ENCODE measurements at places on chromosomes 12 and 14.

- DNase-seq = no peak
Observed at GRCh38 chr12:92506460-92506859, 196.3 kb upstream of the PLEKHG7 start.

- no peak for DNase-seq
Observed at GRCh38 chr12:94674835-94675234, 24.5 kb upstream of the TMCC3 start.

- peak; percentile 59 for DNase-seq
Observed at GRCh38 chr12:89470741-89471509, 53.7 kb downstream of the GALNT4 start.

GRCh38 chr12:98456576-98457573 is 58.5 kb upstream of the TMPO start:
- DNase-seq = no peak

- DNase-seq = no peak
Observed at GRCh38 chr14:92568621-92569479, 55.3 kb downstream of the RIN3 start.

GRCh38 chr12:71014180-71014785 is 93.7 kb upstream of the PTPRR start:
- no peak for DNase-seq

DNA sequence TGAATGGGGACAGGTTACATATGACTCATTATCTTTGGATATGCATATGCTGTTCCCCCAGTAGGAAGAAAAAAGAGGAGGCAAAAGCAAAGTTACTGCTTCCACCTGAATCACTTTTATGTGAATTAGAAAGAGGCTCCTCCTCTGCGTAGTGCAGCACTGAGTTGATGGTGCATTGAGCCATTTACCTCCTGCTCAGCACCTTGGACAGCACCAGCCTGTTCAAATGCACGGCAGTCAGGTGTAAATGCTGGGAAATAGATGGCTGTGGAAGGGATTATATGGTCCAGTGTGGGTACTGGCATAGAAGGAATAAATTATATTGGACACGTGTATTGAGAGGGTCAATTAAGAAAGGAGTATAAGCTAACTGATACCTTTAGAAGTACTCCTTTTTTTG is 541.9 kb upstream of the SEL1L start:
- DNase-seq = no peak

DNA sequence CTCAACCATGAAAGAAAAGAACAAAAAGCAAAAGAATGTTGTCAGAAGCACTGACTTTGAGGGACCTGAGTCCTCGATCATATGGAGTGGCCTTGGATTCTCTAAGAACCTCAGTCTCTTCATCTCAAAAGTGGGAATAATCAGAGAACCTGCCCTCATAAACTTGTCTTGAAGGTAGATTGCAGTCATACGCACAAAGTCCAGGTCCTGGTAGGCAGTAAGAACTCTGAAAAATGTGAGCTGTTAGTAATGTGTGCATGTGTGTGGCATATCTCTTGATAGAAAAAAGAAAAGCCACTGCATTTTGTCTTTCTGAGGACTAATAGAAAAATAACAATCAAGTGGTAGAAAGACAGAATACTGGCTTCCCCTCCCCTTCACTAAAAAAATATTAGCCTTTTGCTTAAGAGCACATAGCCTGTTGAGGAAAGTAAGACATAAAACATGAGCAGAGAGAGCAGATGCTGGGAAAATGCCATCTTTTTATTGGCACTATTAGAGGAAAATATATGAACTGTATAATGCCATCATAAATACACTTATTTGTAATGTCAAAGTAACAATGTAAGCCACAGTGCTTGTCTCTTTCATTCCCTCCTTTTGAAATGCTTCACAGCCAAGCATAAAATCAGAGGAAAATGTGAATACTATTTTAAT is 205.1 kb upstream of the TBX3 start:
- no peak for DNase-seq

GRCh38 chr12:49661746-49662145 is 38.4 kb downstream of the PRPF40B start:
- DNase-seq = no peak

- no peak for DNase-seq
Observed at GRCh38 chr12:95164656-95165055, 52.6 kb downstream of the FGD6 start.

DNA sequence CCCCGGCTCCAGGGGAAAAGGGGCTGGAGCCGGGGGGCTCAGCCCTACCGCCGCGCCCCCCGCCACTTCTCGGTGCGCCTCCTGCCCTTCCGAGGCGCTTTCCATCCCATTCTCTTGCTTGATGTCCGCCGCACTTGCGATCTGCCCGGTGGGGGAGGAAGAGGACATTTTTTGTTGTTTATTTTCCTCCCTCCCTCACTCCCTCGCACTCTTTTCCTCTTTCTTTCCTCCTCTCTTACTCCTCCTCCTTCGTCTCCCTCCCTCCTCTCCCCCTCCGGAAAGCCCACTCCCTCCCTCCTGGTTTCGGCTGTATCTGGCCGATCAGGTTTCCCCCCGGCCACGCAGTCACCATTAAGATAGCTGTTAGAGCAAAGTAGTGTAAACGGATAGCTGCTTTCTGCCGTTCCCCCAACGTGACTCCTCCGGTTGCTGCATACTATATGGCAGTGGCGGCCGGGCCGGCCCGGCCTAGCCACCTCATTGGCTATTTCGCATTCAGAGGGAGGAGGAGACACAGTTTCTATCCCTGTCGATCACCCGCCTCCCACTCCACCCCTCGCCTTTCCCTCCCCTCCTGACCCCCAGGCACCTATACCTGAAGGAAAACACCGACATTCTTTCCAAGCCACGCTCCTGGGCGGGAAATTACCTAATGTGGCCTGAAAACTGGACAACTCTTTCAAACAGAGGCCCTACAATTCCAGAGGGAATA is at the start of gene SIX4:
Gene SIX4 (minus strand): TSS at position 445 of the 712 bp plus-strand sequence. CDS start 277 bp downstream, at position 168.
- DNase-seq = no peak

DNA sequence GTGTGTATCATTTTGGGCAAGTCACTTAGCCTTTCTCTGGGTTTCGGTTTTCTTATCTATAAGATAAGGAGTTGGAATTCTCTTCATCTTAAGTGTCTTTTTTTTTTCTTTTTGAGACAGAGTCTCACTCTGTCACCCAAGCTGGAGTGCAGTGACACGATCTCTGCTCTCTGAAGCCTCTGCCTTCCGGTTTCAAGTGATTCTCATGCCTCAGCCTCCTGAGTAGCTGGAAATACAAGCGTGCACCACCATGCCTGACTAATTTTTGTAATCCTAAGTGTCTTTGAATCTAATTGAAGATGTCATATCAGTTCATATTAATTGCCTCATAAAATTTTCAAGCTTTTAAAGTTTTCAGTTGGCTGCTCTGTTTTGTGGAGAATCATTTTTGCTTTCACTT is 4.0 kb downstream of the SRGAP1 start:
- no peak for DNase-seq

DNA sequence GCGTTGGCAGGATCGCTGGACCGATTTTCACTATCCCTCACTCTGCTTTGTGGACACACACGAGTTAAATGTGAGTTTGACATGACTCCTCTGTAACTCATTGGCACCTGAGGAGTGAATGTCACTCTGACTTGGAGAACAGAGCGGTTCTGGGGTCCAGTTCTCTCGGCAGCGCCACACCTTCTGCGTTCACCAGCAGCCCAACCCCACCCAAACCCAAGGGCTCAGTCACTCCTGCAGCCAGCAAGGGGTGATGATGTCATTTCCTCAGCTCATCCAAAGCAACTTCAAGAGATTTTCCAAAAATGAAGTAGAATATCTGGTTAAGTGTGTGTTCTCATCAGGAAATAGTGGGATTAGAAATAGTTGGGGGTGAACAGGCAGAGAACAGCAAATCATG is 36.3 kb downstream of the ADGRD1 start:
- DNase-seq = no peak

- no peak for DNase-seq
Observed at GRCh38 chr12:130366159-130366558, 28.5 kb downstream of the PIWIL1 start.

GRCh38 chr12:94762259-94762942 is 112.0 kb upstream of the TMCC3 start:
- no peak for DNase-seq

DNA sequence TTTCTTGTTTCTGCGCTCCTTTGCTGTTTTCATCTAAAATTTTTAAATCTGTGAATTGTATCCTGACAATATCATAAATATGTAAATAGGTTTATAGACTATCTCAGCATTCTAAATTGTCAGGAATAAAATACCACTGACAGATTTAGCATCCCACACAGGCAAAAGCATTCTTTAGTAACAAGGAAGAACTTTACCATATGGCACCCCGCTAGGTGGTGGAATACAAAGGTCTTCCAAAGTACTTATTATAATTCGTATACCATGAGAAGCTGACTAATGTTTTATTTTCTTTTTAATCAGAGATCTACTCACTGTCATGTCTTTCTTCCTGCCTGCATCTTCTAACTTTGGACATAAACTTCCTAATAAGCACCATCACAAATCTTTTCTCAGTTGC is 328.8 kb upstream of the NOVA1 start:
- DNase-seq = no peak

DNA sequence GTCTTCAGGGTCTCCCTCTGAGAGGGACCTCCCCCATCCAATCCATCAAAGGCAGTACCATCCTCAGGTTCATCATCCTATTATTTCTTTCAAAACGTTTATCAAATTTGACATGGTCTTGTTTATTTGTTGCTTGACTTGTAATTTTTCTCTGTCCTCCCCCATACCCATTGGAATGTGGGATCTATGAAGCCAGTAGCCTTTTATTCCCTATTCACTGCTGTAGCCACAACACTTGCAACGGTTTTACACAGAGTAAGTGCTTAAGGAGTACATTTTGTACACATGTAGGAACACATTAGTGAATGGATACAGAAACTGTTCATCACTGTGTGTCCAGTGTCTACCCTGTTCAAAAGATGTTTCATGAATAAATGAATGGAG is 41.5 kb downstream of the IGF1 start:
- DNase-seq = no peak

- DNase-seq = no peak
Observed at GRCh38 chr12:11739980-11740577, 90.6 kb downstream of the ETV6 start.

DNA sequence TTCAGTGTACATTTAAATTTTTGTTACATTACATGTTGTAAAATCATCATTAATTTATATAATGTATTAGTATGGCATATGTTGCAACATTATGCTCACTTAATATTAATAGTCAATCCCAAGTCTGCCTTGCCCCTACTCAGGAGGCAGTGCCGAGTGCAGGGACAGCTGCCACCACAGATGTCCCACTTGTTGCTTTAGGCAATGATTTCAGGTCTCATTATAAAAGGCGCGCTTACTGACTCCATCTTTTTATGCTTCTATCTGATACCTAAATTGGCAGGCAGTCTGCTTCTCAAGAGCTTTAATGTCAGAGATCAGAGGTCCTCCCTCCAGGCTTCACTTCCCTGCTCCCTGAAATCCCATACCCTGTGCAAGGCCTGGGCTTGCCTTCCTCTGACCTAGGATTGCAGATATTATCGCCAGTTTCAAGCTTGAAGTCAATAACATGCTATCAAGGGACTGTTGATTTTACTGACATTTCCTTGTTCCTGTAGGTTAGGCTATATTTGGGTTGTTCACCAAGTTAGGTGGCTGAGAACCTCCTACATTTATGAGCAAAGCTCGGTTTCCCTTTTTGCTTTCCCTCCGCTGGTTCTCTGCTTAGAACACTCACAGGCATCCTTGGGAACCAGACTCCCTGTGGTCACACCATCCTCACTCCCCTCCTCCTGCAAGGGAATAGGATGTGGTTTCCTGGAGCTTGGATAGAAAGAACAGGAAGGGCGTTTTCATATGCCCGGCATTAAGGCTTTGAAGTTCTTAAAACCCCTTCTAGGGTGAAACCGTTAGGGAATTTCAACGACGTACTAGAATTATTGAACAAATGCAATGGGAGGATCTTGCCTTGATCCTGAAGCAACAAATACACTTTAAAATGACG is 208.4 kb upstream of the FKBP4 start:
- no peak for DNase-seq

GRCh38 chr12:46332260-46332659 is 40.3 kb downstream of the SLC38A2 start:
- no peak for DNase-seq

- no peak for DNase-seq
Observed at GRCh38 chr12:57619434-57620244, 8.4 kb downstream of the ARHGEF25 start.

DNA sequence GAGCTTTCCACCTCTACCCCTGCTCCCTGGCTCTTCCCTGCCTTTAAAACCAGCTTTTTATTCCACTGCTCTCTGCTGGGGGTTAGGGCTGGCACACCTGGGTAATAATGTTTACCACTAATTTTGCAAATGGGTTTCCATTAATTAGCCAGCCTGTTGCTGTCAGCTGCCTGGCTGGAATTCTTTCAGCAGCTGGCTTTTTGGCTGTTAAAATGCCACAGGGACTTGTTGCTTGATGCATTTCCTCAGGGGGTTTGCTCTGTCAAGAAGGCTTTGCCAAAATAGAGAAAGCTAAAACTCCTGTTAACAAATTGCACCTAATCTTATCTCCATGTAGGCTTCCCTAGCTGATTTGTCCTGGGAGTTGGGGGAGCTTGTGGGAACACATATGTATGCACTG is 51.8 kb upstream of the PSMC1 start:
- no peak for DNase-seq

DNA sequence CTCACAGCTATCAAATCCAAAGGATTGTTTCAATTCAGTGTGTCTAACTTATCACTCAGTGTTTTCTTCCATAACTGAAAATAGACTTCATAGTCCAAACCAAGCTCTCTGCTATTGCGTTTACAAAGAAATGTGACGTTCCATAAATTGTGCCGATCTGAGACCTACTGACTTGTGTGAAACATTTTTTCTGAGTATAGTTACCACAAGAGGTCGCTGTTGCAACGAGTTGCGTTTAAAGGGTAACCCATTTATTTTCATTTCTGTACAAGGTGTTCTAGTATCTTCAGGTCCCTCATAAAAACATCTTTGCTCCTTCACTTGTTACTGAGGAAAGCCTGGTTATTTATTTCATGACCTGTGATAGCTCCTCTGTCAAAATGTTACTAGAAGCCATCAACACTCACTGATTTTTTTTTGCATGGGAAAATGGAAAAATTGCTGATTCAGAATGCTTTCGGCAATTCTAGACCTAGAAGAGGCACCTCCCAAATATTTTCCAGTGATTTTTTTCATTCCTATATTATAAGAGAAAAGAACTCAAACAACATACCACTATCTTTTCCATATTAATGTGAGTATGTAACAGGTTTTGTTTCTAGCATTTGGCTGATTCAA is 60.9 kb upstream of the OR4E1 start:
- peak; percentile 48 for DNase-seq

DNA sequence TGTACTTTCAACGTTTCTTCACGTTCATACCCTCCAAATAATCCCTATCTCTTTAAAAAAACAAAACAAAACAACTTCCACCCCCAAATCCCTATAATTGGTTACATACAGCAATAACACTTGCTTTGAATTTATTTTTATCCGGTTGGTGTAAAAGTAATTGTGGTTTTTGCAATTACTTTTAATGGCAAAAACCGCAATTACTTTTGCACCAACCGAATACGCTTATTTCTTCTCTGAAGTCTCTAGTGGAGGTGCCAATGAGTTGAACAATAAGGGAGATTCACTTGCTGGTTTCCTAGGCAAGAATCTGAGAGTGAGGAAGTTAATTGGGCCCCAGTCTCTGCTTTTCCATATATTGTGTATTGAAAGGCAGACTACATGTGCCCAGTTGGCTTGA is 133.3 kb downstream of the DACT1 start:
- no peak for DNase-seq

GRCh38 chr12:6953442-6954315 is 2.5 kb downstream of the PTPN6 start:
- DNase-seq = peak; percentile 93
